ENCODE measurements at places on chromosomes 12 and 14.

DNA sequence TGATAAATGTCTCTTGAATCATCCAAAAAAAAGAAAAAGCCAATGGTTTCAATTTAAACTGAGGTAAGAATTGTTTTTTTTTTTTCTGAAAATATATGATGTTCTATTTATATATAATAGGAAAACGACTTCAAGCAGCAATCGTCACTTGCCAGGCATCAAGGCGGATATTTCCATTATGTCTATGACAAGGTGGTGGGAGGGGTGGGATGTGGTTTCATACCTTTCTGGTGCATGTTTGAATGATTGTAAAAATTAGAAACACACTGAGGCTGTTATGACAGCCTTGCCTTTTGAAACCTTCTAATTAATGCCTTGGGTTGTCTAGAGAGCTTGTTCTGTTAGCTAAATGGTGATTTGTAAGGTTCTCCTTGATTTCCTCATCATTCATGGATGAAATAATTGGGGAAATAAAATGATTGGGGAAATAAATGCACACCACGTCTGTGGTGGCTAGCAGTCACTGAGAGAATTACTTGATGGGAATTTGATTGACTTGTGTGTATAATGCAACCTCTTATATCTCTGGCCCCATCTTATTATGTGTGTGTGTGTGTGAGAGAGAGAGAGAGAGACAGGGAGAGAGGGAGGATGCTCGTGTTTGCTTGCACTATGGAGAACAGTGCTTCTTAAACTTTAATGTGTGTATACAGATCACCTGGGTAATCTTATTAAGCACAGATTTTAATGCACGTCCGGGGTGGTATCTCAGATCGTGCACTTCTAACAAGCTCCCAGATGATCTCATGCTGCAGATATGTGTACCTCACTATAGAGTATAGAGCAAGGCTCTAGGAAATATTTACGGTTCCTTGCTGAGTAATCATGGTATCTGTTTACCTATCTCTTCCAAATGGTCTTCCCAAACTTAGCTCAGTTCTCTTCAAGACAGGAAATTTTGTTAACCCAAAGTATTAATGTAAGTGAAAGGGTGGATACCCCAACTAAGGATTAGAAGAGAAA, 502.6 kb downstream of the DIO2 start:
- H3K36me3 ChIP-seq, result peaks cover 8% of the 10 kb centered on the region
- no peak overlapping the region for H3K27ac ChIP-seq
- no peaks in the 10 kb centered on the region for H3K27me3 ChIP-seq
- no peak overlapping the region for H3K4me3 ChIP-seq
- DNase-seq, result no peak

DNA sequence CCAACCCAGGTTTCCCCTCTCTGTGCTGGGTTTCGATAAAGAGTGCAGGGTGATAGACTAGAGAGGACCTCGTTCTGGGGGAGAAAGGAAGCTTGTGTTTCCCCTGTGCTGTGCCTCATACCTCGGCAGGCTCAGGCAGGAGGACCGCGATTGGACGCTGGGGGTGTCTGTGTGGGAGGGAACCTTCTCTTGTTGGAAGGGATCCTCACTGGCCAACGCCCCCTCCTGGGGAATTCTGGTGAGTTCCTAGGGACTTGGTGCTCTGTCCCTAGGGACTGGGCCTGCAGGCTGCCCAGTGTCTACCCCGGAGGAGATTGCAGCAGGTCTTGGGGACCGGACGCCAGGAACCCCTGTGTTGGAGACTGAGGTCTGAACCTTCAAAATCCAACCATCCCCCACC, 157.4 kb upstream of the PRMT8 start:
- no peaks in the 10 kb centered on the region for H3K27me3 ChIP-seq
- DNase-seq, result peak; percentile 90
- H3K4me3 ChIP-seq, result no peak overlapping the region
- no peaks in the 10 kb centered on the region for H3K36me3 ChIP-seq

DNA sequence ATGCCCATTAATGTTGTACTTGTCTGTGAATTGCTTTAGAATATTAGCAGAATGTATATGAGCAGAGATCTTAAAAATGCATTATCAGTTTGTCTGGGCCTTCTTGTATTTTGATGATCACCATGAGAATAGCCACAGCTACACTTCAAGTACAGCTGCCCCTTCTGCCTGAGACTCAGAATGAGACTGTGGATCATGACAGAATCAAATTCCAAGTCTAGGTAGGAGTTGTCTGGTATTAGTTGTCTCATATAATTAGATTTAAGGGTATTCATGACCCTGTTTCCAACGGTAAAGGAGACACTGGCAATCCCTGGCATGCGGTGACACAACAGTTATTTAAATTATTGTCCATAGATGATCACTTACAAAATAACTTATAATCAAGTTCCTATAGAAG, 18.3 kb upstream of the SMIM10L1 start:
- no peak overlapping the region for H3K27ac ChIP-seq
- peaks cover 46% of the 10 kb centered on the region for H3K36me3 ChIP-seq
- no peak overlapping the region for H3K4me3 ChIP-seq

- H3K36me3 ChIP-seq, result peaks cover 4% of the 10 kb centered on the region
- no peak overlapping the region for H3K27ac ChIP-seq
- H3K27me3 ChIP-seq, result peaks cover 4% of the 10 kb centered on the region
Measured at GRCh38 chr12:31234955-31235867, 90.7 kb downstream of the SINHCAF start.

GRCh38 chr14:63342371-63342770, 23.6 kb upstream of the GPHB5 start:
- H3K4me3 ChIP-seq, result no peak overlapping the region
- no peak overlapping the region for H3K27ac ChIP-seq
- DNase-seq, result no peak
- H3K4me1 ChIP-seq, result peaks cover 8% of the 10 kb centered on the region
- peaks cover 9% of the 10 kb centered on the region for H3K27me3 ChIP-seq

DNA sequence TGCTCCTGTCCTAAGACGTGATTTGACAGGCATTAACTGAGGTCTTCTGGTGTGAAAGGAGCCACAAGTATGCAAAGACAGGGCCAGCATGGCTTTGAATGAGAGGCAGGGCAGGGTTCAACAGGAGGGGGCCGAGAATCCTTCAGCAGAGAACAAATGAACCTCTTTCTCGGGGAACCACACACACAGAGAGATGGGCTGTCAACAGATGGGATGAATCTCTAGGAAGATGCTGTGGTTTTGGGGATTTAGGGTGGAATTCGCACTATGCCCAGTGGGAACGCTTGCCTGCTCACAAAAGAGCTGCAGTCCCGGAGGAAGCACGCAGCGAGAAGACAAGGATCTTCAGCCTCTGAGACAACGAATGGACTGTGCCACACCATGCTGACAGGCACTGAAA, 513.4 kb downstream of the GLT1D1 start:
- DNase-seq, result no peak
- no peak overlapping the region for H3K27ac ChIP-seq
- H3K4me3 ChIP-seq, result no peak overlapping the region
- no peaks in the 10 kb centered on the region for H3K4me1 ChIP-seq
- peaks cover 19% of the 10 kb centered on the region for H3K27me3 ChIP-seq
- H3K36me3 ChIP-seq, result peaks cover 69% of the 10 kb centered on the region

DNA sequence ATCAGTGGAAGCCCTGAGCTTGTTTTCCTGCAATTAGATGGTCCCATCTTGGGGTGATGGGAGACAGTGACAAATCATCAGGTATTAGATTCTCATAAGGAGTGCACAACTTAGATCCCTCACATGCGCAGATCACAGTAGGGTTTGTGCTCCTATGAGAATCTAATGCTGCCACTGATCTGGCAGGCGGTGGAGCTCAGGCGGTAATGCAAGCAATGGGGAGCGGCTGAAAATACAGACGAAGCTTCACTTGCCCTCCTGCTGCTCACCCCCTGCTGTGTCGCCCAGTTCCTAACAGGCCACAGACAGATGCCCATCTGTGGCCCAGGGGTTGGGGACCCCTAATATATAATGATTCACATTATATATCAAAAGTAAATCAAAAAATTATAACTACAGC, 258.8 kb upstream of the USP15 start:
- H3K27ac ChIP-seq, result no peak overlapping the region
- no peak for DNase-seq
- no peaks in the 10 kb centered on the region for H3K36me3 ChIP-seq
- H3K4me3 ChIP-seq, result no peak overlapping the region
- H3K27me3 ChIP-seq, result no peaks in the 10 kb centered on the region

DNA sequence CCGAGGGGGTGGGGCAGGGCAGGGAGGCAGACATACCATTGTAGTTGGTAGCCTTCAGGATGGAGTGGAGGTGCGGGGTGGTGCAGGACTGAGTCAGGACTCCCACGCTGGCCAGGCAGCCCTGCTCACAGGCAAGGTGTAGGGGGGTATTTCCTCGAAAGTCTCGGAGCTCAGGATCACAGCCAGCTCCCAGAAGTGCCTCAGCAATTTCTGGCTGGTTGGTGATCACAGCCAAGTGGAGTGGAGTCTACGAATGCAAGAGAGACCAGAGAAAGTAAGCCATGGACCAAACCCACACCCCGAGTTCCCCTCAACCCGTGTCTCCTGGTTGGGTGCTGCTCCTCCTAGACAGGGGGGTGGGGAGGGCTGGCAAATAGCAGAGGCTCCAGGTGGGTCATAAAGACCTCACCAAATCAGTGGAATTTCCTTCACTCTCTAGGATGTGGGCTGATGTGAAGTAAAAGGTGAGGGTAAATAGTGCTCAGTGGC, 1.4 kb downstream of the NFKBIA start:
- no peak for DNase-seq
- H3K4me3 ChIP-seq, result peak overlapping the region; percentile 78
- H3K36me3 ChIP-seq, result peaks cover 34% of the 10 kb centered on the region
- H3K27me3 ChIP-seq, result no peaks in the 10 kb centered on the region
- peaks cover 42% of the 10 kb centered on the region for H3K4me1 ChIP-seq

- no peak for DNase-seq
- H3K4me3 ChIP-seq, result no peak overlapping the region
- H3K27me3 ChIP-seq, result no peaks in the 10 kb centered on the region
- peak overlapping the region; percentile 78 for H3K27ac ChIP-seq
- peaks cover 25% of the 10 kb centered on the region for H3K4me1 ChIP-seq
- H3K36me3 ChIP-seq, result no peaks in the 10 kb centered on the region
Measured at GRCh38 chr12:50615907-50616296, 111.1 kb downstream of the DIP2B start.
